Glomerular endothelial cell (primary cell): ENCODE measurements at places on chromosomes 6 and 20. TPM values are rescaled to one million over a fixed set of nuclear protein-coding genes. Genes with fewer than 3 reads are reported as not detected.

DNA sequence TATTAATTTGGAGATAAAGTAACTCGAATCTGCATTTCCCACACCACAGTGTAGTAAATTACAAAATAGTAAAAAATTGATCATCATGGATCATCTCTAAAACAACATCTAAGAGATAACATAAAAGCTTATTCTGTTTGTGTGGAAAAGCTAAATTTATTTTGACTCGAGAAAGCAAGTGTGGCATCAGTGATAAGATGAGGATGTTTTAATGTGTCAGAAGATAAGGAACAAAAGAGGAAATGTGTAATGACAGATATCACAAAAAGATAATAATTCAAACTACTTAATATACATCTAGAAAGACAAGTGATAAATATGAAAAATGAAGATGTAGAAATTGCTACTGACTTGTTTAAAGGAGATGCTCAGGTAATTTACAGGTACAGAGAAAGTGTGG is 74.1 kb downstream of the DNAH8 start:
- no peak for DNase-seq

DNA sequence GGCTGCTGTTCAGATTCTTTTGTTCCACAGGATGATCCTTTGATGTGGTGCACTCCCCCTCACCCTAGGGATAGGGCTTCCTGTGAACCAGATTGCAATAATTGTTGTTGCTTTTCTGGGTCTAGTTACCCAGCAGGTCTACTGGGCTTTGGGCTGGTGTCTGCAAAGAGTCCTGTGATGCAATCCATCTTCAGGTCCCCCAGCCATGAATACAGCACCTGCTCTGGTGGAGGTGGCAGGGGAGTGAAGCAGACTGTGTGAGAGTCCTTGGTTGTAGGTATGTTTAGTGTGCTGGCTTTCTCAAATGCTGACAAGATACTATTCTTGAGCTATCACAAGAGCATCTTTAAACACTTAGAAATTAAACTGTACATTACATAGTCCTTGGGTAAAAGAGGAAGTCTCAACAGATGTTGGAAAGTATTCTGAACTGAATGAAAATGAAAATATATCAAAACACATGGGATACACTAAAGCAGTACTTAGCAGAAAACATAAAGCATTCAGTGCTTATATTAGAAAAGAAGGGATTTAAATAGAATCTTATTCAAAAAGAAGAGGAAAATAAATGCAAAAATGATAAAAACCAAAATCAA is 49.1 kb upstream of the CCR6 start:
- DNase-seq = no peak

DNA sequence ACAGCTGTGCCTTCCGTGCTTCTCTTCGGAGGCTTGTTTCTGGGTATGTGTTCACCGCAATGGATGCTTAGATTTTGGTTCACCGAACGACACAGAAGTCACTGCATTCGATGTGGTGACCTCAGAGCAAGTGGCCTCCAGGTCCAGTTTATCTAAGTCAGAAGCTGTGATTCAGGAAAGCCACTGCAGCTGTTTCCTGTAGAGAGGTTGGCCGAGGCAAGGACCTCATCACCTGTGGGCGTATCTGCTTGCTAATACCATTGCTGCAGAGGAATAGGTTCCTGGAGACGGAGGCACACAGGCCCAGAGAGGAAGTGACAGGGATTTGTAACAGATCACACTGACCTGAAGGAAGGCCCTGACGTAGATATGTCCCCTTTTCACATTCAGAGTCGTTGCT is 82.7 kb downstream of the FARS2 start:
- no peak for DNase-seq

Gene BPI
- total RNA-seq = not detected in 2 replicates

Gene PBOV1
- total RNA-seq = not detected in 2 replicates
